ENCODE measurements at places on chromosomes 16 and 17.
A peak's percentile ranks its signal among the peaks of the same experiment; 100 is the strongest.

DNA sequence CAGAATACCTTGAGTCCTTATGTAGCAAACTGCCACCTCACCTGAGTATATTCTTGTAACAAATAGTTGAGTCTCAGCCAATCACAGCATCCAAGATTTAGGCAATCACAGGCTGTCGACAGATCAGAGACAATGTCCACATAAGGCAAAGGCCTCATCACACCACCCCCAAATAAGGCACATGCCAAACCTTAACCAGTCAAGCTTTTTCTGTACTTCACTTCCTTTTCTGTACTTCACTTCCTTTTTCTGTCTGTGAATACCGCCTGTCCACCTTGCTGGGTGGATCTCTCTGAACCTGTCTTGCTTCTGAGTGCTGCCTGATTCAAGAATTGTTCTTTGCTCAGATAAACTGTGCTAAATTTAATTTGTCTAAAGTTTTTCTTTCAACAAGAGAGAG lies 210.4 kb upstream of the N4BP1 start:
- no peak for DNase-seq

DNA sequence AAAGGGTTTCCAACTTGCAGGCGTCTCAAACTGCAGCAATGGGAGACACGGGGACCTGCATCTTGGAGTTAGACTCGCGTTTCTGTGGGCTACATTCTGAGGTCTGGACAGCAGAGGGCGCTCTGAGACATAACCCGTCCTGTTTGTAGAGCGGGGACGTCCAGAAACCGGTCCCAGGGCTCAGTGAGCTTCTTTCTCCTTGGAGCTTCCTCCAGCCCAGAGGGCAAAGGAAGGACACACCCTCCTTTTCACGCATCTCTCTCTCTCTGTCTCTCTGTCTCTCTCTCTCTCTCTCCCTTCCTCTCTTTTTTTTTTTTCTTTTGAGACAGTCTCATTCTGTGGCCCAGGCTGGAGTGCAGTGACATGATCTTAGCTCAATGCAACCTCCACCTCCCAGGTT lies 19.8 kb downstream of the COX4I1 start:
- DNase-seq = peak; percentile 76

DNA sequence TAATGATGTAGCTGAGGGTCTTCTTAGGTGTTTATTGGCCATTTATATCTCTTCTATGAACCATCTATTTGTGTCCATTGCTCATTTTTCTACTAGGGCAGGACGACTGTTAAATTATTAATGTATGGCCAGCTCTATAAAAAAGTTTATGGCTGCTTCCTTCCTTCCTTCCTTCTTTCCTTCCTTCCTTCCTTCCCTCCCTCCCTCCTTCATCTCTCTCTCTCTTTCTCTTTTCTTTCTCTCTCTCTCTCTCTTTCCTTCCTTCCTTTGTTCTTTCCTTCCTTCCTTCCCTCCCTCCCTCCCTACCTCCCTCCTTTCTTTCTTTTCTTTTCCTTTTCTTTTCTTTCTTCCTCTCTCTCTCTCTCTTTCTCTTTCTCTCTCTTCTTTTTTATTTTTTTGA lies 17.2 kb upstream of the NDEL1 start:
- DNase-seq = no peak

- no peak for DNase-seq
These were observed 6.0 kb upstream of the MRPL38 start for GRCh38 chr17:75910699-75911098.

DNA sequence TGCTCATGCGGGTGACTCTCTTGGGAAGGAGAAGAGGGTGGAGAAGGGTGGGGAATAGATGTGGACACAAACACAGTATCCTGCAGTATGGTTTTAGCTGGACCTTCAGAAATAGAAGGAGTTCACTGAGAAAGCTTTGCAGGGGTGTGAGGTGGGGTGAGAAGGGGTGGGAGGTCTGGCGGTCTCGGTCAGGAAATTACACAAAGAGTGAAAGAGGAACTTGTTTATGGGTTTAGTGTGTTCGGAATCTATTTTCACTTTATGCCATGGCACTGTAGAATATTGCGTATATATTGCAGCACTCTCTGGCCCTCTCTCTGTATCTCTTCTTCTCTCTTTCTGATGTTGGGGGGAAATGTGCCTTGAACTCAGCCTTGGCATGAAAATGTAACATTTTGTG lies 148.2 kb upstream of the GOT2 start:
- DNase-seq = no peak

DNA sequence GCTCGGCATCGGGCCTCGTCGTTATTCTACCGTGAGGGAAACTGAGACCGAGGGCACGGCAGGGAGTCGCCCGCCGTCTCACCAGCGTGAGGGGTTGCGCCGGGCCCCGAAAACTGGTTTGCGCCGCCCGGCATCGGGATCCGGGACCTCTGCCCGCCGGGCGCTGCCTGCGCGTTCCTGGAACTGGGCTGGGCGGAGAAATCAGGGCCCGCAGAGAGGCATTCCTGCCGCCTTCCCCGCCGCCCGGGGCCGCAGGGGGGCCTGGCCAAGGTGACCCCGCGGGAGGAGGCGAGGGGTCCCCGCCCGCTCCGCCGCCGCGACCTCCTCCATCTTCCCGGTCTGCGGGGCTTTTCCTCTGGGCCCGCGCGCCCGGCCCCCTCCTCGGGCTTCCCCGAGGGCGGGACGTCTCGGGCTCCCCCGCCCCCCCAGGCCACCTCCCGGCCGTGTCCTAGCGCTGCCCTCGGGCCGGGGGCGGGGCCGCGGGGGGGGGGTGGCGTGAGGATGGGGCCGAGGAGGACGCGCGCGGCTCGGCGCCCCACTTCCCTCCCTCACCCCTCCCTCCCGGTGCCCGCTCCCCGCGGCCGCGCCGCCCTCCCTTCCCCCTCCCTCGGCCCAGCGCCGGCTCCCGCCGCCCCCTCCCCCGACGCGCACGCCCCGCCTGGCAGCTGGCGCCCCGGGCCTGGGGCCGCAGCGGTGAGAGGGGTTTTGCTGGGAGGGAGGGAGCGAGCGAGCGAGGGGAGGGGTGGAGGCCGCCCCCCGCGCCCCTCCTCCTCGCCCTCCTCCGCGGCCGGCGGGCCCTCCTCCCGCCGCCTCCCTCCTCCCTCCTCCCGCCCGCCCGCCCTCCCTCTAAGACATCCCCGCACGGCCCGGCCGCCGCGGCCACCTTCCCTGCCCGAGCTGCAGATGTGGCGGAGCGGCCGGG lies at the start of gene GLIS2:
Gene GLIS2 (plus strand): TSS at position 882 of the 922 bp plus-strand sequence. CDS start 16,214 bp downstream, outside the sequence.
- DNase-seq = peak; percentile 22

GRCh38 chr17:20232611-20233010 lies 223.5 kb downstream of the SPECC1 start:
- DNase-seq = no peak

GRCh38 chr16:50464325-50465290 lies 83.6 kb upstream of the NKD1 start:
- DNase-seq = no peak

All from effector CD8-positive, alpha-beta T cell (primary cell).